Hematopoietic multipotent progenitor cell treated with erythropoietin and hydrocortisone succinate and interleukin-3 and kit ligand, for 8 days (in vitro differentiated cells): ENCODE measurements at places on chromosomes 4 and X.
A peak's percentile ranks its signal among the peaks of the same experiment; 100 is the strongest.

GRCh38 chrX:78375894-78376293 is 48.5 kb upstream of the CYSLTR1 start:
- DNase-seq: peak; percentile 2

- DNase-seq: peak; percentile 30
These were observed 3.5 kb downstream of the SLC25A43 start for GRCh38 chrX:119402588-119402987.

GRCh38 chr4:53321151-53321983 is 44.5 kb downstream of the SCFD2 start:
- peak; percentile 13 for DNase-seq

- DNase-seq: no peak
These were observed 55.6 kb upstream of the TADA2B start for GRCh38 chr4:6987588-6987961.
